ENCODE measurements at places on chromosomes 13 and 19.

GRCh38 chr19:44924243-44924725 lies 9.9 kb downstream of the APOC1 start:
- DNase-seq, result no peak

GRCh38 chr19:10603873-10604459 lies 16.9 kb upstream of the AP1M2 start:
- peak; percentile 55 for DNase-seq

DNA sequence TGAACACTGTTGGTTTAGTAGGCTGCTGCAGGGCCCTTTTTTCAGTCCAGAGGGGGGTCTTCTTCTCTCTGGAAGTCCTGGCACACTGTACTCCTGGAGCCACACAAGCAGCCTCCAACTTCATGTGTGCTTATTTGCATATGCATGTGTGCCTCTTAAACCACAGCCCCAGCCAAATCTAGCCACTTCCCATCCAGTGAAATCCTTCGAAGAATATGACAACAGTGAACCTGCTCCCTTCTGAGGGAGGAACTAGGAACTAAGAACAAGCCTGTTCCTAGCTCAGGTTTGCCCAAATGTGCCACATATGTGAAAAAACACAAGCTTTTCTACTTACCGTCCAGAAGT lies 348.5 kb downstream of the FOXO1 start:
- DNase-seq, result no peak

GRCh38 chr19:294341-294945 lies 3.2 kb upstream of the PLPP2 start:
- DNase-seq, result no peak

- DNase-seq, result no peak
Measured at GRCh38 chr13:101522607-101523006, 70.1 kb downstream of the ITGBL1 start.

DNA sequence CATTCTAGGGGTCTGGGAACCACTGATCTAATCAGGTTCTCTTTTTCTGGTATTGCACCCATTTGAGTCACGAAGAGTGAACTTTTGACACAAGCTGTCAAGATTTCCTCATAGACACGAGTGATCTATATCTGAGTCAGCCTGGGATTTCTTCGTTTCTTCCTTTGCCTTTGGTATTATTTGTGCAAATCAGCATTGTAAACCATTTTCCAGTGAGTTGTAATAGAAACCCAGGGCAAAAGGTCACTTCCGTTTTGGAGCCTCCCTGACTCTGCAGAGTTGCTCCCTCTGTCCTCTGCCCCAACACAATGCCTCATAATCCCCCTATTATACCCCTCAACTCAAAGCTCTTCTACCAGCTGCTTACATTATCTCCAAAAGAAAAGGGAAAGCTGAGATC lies 615.1 kb downstream of the EFNB2 start:
- DNase-seq, result peak; percentile 71

All from fibroblast of villous mesenchyme (primary cell).